Fibroblast of skin of right biceps (primary cell): ENCODE measurements at places on chromosomes 5 and 9.
A peak's percentile ranks its signal among the peaks of the same experiment; 100 is the strongest.

DNA sequence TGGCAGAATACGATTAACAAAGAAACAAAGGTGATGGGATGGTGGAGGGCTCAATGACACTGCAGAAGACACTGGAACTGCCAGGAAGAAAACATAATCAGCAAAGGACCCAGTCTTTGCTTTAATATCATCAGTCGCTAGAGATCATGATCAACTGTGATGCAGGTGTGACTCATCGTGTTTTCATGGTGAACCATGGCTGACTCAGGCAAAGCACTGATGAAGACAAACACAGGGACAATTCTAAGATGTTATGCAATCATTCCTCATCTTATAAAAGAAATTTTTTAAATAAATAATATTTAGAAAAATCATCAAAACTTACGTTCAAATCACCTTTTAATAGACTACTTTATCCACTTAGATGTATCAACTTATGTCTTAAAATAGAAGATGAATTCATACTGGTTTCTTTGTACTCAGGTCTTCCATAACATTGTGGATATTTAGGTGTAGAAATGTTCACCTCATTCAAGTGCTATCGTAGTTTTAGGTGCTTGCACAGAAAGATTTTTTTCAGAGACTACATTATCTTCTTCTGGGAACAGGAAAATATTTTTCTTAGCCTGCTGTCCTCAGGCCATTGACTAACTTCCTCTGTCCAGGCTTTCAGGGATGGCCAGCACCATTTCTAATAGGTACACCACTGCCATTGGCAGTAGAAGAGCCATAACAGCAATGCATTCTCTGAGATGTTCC, 673.4 kb upstream of the MEF2C start:
- DNase-seq: peak; percentile 90

GRCh38 chr5:1806974-1807373, 5.8 kb downstream of the NDUFS6 start:
- no peak for DNase-seq

DNA sequence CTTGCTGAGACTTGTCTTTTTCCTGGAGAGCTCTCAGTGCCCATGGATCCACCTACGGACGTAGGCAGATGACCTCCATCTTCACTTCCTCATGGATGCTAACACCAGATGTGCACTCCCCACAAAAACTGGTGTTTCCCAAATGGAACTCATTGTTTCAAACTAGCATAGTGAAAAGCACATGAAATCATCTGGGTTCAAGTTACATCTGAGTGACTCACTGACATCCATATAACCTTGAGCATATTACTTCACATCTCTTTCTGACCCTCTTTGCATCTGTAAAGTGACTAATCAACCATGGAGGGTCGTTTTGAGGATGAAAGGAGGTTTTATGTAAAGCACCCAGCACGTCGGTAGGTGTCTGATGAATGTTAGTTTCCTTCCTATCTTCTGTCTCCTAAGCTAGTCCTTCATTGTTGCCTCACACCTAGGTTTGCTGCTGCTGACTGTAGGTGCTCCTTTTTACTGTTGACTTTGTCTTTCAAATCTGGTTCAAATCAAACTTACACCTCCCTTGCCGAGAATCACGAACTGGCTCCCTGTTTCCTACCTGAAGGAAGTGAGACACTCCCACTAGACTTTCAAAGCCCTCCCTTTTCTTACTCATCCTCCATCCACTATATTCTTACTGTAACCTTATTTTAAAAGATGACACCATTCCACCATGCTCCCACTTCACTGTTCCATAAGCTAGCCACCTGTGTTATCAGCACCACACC, 10.3 kb downstream of the OCLN start:
- peak; percentile 80 for DNase-seq

DNA sequence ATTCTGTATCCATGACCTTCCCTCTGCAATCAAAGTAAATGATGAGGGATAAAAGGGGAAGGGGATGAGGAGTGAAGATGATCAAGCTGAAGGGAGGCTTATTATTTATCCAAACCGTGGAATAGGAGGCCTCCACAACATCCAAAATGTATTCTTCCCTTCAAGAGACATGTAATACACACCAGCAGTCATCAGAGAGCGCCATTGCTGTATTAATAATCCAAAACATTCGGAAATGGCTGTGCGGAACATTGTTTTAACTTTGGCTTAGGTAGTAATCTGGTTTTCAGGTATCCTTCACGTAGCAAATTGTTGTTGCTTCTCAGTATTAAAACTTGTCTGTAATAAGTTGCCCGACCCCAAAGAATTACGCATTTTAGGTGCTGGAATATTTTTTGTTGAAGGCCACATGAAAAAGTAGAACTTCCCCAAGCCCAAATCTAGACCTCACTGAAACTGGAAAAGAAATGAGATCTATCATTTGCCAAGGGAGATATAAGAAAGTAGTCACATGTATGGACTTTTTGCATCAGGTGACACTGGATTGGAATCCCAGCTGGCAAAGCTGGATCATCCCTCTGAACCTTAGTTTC, 2.6 kb upstream of the BOD1 start:
- peak; percentile 43 for DNase-seq

- DNase-seq: peak; percentile 42
These were observed 21.4 kb upstream of the CCNJL start for GRCh38 chr5:160333721-160334120.

DNA sequence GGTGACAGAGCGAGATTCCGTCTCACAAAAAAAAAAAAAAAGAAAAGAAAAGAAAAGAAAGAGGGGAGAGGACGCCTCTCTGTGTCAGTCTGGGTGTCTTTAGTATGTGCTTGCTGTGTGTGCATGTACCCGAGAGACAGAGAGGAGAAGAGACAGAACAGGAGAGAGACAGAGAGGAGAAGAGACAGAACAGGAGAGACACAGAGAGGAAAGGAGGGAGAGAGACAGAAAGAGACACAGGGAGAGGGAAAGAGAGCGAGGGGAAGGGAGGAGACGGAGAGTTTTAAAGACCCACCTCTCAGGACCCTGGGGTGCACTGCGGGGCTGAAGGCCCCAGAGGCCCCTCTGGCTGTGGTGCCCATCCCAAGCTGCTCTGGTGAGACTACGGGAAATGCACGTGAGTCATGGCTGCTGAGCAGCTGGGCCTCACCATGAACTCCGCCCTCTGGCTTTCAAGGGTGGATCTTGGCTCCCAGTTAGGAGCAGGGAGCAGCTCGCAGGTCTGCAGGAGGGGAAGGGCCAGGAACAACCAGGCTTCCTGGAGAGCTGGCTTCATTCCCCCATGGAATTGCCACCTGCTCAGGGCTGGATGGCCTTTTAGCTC, 7.9 kb downstream of the SLC6A3 start:
- DNase-seq: peak; percentile 20

DNA sequence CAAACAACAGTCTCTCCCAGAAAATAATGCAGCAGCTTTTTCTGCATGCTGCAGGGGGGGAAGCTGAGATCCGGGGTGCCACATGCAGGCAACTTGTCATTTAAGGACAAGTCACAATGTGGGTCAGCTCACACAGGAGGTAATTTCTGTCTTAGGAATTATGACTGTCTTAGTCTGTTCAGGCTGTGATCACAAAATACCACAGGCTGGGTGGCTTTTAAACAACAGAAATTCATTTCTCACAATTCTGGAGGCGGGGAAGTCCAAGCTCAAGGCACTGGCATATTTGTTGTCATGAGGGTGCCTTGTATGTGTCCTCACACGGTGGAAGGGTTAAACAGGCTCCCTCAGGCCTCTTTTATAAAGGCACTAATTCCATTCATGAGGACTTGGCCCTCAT, 127.7 kb downstream of the DIRAS2 start:
- DNase-seq: no peak
